Pons (tissue), 1 donor: ENCODE measurements at places on chromosomes 7 and 10.

DNA sequence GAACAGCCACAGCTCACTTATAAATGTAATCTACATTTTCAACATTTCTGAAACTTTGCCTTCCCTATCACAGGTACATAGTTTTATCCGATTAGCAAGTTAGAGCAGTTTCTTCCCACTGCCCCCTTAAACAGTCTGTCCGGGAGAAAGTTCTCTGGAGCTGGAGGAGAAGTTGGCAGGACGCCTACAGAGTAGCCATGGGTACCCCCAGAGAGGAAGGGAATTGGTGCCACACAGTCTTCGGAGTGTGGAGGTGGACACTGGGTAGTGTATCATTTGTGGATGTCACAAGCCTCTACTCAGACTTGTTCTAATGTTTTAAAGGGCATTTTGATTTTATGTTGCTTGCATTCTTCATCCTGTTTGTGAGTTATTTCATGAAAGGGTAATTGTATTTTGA lies 39.0 kb downstream of the TAF3 start:
- peak; percentile 40 for DNase-seq

DNA sequence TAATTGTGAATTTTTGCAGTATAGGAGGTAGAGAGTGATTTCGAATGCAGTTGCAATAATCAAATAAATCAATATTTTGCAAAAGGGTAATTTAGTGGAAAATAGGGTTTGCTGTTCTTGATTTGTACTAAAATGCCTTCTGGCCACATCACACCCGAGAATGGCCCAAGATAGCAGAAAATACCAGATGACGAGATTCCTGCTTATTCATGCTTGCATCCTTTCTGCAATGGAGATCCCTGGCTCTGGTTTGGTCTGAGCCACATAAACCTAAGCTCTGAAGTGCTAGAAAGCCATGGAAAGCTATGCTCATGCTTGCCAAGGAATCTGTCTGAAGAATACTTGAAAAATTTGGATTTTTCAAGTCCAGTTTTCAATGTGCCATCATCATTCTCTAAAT lies 634.2 kb upstream of the COBL start:
- DNase-seq: no peak

DNA sequence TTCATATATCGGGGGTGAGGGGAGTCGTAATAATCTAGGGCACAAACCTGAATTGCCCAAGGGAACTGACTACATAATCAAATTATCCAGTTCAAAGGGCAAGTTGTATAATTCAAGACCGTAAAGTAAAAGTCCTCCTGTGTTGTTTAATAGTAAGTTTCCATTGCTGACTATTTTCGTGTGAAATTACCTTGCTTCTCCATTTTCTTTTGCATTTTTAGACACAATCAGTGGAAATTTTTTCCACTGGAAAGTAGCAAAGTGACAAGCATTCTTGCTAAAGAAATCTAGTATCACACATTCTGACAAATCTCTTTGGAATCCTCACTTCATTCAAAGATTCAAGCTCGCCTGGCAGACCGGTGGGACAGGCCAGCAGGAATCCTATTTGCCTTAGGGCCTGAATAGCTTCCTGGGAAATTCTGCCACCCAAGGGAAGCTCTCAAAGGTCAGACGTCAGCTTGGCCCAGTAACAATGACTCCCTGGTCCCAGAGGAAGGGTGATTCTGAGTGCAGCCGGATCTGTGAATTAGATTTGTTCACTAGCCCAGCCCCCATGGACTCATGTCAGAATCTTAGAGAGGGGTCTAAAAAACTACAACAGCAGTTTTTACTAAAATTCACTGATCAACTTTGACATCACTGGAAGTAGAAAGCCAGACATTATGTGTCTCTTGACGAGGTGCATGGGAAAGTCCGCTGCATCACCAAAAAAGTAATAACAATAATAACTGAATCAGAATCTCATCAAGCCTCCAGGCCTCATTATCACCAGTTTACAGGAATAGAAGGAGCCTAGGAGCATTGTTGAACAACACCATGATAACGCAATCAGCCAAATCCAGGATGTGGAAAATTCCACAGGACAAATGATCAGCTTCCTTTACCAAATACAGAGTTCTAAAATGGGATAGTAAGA lies 161.0 kb downstream of the SKIDA1 start:
- DNase-seq: no peak

- DNase-seq: no peak
Measured at GRCh38 chr7:81618396-81619014, 151.3 kb downstream of the HGF start.

DNA sequence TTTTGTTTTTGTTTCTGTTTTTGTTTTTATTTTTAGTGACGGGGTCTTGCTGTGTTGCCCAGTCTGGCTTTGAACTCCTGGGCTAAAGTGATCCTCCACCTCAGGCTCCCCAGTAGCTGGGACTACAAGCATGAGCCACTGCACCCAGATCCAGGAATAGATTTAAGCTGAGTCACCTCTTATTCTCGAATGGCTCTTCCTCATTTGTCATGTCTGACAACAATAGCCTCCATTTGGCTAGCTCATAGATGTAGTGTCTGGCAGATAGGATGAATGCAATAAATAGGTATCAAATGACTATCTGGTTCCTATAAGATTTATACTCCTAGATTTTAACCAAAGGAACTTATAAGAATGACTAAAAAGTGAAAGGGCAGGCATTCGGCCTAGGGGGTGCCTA lies 172.9 kb downstream of the TMEM26 start:
- no peak for DNase-seq

DNA sequence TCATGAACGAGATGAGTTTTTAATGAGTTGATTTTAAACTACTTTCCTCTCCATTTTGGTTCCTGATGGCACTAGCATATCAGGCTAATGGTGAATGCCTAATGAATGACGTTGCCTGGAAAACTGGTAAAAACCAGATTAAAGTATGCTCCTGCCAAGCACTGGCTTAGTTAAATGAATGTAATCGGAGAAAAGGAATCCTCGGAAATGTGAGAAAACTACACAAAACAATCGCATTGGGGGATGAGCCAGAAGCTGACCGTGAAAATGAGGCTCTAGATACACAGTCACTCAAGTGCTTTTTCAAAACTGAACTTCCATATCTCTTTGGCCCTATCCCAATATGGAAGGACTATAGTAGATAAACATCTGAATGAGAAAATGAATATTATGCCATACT lies 153.8 kb upstream of the COL1A2 start:
- no peak for DNase-seq

DNA sequence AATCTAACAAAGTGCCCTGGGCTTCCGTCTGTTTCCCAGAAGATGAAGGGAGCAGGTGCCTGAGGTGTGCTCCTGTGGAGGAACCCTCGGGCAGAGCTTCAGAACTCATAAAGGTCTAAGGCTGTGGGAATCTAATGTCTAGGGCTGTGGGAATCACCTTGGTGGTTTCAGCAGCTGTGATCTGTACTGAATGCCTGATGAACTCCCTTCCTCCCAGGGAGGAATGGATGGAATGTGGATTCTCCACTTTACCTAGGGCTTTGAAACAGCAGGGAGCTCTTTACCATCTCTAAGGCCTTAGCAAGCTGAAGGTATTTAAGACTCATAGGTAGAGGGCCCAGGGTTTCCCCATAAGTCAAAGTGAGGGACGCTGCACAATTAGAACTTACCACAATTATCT lies 36.0 kb upstream of the SEMA3E start:
- DNase-seq: no peak

DNA sequence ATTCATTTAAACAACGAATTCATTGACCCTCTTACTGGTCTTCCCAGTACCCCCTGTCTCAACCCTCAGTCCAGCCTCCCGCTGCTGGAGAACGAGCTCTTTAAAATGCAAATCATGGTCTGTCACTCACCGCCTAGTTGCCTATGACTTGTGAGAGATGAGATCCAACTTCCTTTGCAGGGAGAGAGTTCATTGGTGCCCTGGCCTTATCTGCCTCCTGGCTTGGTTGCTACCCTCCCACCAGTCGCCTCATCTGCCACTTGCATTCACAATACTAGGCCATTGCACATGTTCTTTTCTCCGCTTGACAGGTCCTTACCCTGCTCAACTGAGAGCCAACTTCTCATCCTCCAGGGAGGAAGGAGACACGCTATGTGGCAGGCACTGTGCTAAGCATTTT lies 54.0 kb upstream of the MXI1 start:
- DNase-seq: no peak

- DNase-seq: peak; percentile 93
Measured at GRCh38 chr7:74365322-74366022, 76.3 kb downstream of the CLIP2 start.

GRCh38 chr10:58969576-58969975 lies 206.9 kb upstream of the PHYHIPL start:
- DNase-seq: no peak
